Activated naive CD4-positive, alpha-beta T cell treated with Interleukin-2 at 50 U/mL for 16 hours (primary cell): ENCODE measurements at places on chromosomes 4 and X.

DNA sequence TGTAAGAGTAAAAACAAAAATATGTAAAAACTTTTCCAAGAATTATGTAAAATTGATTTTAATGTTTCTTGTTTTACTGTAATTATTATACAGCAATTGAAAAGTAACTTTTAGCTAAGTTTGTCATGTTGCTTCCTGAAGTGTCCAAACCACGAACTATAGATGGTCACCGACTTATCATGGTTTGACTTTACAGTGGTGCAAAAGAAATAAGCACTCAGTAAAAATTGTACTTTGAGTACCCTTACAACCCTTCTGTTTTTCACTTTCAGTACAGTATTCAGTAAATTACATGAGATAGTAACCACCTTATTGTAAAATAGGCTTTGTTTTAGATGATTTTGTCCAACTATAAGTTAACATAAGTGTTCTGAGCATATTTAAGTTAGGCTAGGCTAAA lies 93.8 kb downstream of the SLC10A6 start:
- DNase-seq: no peak

- no peak for DNase-seq
Measured at GRCh38 chr4:176377780-176378179, 58.0 kb downstream of the SPCS3 start.

- no peak for DNase-seq
Measured at GRCh38 chr4:130043732-130044160, 947.8 kb downstream of the C4orf33 start.

DNA sequence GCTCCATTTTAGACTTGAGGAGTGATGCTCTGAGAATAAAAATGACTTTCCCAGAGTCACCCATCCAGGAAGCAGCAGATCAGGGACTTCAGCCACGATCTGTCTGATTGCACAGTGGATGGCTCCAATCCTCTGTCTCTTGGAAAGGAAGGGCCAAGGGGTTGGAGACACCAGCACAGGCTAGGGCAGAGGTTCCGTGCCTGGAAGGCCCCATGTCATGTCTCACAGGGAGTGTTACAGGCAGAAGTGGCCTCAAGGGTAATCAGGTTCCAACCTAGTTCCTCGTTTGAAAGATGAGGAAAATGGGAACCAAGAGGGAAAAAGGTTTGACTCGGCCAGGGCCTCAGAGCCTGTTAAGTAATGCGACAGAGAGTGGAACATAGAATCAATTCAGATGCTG lies 160.0 kb downstream of the EFNB1 start:
- DNase-seq: no peak

GRCh38 chr4:142817442-142817841 lies 28.7 kb downstream of the INPP4B start:
- DNase-seq: peak; percentile 35

DNA sequence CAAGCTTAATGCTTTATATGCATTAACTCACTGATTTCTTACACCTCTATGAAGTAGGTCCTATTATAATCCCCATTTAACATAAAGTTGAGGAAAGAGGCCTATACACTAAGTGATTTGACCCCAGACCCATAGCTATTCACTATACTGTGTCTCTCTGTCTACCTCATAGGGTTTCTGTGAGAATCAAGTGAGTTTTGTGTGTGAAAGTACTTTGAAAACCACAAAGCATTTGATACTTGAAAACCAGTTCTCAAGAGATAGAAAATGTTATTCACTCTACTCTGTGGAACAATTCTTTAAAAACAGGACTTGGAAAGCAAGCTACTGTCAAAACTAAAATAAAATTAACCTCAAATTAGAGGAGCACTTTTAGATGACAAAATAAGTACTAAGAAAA lies 35.0 kb downstream of the SHROOM3 start:
- no peak for DNase-seq

- DNase-seq: no peak
Measured at GRCh38 chr4:2298532-2298991, 36.7 kb upstream of the MXD4 start.

GRCh38 chrX:23797371-23798128 lies 14.6 kb downstream of the SAT1 start:
- no peak for DNase-seq

GRCh38 chrX:97096385-97096784 lies 212.7 kb downstream of the RPA4 start:
- no peak for DNase-seq

DNA sequence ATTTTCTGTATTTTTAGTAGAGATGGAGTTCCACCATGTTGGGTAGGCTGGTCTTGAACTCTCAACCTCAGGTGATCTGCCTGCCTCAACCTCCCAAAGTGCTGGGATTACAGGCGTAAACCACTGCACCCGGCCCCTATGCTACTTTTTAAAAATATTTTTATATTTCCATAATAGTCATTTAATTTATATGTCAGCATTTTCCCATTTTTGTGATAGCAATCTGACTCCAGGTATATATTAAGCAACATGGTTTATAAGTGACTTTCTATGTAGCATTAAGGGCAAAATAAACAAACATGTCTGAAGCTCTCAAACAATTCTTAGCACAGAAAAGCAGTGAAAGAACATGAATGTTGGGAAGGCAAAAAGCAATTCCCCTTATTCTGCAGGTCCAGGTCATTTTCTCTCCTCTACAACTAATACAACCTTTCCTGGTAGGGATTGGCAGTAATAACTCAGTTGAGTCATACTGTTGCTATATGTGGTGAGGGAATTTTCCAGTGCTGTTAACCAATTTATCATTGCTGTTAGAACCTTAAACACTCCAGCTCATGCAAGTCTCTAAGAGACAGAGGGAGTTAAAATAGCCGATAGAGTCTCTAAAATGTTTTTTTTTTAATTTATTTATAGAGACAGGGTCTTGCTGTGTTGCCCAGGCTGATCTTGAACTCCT lies 24.0 kb downstream of the SMIM14 start:
- no peak for DNase-seq

DNA sequence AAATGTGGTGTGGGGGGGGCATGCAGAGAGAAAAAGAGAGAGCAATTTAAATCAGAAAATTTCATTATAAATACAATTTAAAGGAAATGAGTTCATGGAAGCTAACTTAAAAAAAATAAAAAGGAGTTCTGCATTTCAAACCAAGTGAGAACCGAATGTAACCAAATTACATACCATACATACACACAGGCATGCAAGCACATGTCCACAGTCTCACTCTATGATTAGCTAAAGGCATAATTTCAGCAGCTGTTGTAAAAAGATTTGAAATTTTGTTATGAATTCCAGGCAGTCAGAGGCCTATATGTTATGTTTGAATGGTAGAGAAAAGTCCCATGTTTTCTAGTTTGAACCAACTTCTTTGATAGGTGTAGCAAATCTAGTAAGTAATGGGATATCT lies 611.6 kb upstream of the ADGRL3 start:
- no peak for DNase-seq

DNA sequence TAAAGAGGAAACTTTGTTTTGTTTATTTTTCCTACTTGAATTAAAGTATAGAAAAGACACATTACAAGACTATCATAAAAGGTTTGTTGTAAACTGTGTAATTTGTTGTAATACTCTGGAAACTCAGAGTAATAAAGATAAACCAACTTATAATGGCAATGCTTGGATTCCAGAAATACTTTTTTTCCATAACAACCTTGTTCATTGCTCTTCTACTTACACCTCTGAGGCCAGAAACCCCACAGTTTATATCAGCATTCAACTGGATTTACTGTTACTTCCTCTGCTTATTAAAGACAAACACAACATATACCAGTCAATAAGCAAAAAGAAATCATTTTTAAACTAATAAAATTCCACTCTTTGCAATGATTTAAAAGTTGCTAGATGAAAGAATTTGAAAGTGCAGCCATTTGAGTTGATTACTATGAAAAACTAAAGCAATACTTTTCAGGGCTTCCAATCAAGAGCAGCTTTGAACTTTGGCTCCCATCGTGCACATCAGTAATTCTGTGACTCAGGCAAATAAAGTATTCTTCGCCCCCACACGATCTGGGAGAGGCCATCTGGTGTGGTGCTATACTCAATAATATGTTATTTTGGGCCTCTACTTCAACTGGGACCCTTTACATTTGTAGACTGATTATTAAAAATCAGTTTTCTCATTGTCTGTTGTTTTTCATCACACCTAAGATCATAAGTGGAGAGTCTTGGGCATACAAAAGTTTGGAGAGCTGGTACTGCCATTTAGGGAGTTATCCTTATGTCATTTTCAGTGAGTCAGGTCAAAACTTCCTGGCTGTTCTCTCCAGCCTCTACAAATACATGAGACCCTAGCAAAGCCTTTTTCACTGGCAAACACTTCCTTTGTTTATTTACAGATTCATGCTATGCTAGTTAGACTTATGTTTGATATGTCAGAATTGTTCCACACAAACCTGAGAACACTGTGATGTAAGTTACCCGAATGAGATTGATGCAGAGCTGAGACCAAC lies 20.5 kb downstream of the DDIT4L start:
- no peak for DNase-seq

GRCh38 chr4:173012608-173013007 lies 156.0 kb upstream of the GALNT7 start:
- DNase-seq: no peak

GRCh38 chr4:40840255-40840984 lies 90.7 kb downstream of the NSUN7 start:
- no peak for DNase-seq

DNA sequence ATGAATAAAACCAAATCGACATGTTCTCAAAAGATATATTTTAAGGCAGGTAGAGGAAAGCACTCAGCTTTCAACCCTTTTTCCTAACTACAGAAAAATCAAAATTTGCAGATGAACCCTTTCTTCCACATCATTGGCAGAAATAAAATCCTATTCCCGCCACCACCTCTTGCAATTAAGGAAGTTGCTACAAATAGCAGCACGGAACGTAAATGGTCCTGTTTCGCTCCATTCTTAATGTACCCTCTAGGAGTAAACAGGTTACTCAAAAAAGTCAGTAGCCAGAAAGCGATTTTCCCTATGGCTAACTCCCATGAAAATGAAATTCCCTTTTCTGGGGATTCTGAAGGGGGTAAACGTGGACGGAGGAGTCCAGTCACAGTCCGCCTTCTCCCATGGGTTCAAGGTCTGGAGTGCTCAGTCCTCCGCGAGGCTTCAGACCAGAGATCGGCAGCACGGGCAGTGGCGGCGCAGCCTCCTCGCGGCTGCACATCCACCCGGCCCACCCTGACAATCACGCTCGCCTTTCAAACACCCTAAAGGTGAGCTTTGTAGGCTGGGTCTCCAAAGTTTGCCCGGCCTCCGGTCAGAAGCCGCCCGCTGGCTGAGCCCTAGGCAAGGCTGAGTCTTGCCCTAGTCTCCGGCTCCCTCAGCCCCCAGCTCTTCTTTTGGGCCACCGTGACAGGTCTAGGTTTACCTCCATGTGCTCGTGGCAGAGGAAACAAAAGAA lies 1.8 kb downstream of the ATP11C start:
- peak; percentile 19 for DNase-seq

GRCh38 chr4:7323872-7324650 lies 110.7 kb downstream of the PSAPL1 start:
- no peak for DNase-seq

DNA sequence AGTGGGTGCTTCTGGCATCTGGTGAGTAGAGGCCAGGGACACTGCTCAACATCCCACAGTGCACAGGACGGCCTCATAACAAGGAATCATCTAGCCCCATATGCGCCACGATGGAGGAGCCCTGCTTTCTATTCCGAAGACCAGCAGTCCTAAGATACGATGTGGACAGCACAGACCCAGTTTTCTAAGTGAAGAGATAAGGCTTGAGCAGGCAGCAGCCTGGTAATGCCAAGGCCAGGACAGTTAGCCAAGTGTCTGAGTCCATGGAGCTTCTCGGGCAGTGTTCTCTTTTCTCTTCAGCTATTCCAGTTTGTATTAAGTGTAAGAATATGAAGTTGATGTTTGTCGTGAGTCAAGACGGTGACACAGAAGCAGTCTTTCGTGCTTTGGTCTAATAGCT lies 112.7 kb downstream of the TBL1X start:
- no peak for DNase-seq

GRCh38 chr4:138398322-138398721 lies 156.2 kb upstream of the SLC7A11 start:
- DNase-seq: no peak

DNA sequence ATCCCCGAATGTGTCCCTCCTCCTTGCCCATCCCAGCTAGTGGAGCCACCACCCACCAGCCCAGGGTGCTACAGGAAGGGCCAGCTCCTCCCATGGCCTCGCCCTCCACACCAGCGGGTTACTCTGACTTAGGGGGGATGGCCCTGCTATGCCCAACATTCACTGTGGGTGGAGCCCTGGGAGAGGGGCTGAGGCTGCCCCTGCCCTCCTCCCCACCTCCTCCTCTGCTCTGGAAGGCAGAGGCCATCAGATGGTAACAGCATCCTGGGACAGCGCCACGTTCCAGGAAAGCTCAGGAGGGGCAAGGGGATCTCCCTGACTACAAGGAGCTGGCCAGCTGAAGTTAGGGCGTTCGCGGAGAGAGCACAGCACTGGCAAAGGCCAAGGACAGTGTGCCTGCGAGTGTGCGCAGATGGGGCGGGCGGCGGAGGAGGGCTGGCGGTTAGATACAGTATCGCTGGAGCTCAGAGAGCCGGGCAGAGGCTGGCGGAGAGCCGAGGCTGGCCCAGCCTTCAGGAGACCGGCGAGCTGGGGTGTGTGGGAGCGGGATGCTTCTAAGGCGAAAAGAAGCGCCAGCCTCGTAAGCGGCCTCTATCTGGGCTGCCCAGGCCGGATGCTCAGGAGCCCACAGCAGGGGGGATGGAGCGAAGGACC lies 1.5 kb downstream of the JAKMIP1 start:
- DNase-seq: peak; percentile 51

- no peak for DNase-seq
Measured at GRCh38 chr4:141177171-141177570, 43.5 kb upstream of the ZNF330 start.

- DNase-seq: no peak
Measured at GRCh38 chr4:185464183-185464582, 7.3 kb downstream of the CCDC110 start.

DNA sequence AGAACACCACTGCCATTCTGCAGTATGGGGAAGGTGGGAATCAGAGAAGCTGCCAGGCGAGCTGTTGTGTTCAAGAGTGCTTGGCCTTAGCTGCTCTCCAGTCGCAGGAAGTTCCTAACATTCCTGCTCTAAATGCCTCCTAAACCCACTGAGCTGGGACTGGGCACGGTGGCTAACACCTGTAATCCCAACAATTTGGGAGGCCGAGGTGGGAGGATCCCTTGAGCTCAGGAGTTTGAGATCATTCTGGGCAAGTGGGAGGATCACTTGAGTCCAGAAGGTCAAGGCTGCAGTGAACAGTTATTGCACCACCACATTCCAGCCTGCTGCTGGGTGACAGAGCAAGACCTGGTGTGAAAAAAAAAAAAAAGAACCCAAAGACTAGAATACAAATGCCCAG lies 690.3 kb upstream of the FAM241A start:
- DNase-seq: no peak
